Posterior cingulate gyrus (tissue), 11 donors: ENCODE measurements at places on chromosomes 13 and 19.

DNA sequence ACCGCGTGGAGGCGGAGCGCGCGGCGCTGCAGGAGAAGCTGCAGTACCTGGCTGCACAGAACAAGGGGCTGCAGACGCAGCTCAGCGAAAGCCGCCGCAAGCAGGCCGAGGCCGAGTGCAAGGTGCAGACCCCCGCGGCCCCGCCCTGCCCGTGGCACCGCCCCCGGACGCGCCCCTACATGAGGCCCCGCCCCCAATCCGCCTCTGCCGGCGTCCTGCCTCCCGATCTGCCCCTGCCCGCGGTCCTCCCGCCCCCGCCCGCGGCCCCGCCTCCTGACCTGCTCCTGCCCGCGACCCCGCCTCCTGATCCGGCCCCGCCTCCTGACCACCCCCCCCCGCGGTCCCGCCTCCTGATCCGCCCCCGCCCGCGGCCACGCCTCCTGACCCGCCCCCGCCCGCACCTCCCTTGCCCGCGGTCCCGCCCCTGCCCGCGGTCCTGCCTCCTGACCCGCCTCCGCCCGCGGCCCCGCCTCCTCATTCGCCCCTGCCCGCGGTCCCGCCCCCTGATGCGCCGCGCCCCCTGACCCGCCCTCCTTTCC is 11.7 kb downstream of the PRR36 start:
- no peak for DNase-seq

DNA sequence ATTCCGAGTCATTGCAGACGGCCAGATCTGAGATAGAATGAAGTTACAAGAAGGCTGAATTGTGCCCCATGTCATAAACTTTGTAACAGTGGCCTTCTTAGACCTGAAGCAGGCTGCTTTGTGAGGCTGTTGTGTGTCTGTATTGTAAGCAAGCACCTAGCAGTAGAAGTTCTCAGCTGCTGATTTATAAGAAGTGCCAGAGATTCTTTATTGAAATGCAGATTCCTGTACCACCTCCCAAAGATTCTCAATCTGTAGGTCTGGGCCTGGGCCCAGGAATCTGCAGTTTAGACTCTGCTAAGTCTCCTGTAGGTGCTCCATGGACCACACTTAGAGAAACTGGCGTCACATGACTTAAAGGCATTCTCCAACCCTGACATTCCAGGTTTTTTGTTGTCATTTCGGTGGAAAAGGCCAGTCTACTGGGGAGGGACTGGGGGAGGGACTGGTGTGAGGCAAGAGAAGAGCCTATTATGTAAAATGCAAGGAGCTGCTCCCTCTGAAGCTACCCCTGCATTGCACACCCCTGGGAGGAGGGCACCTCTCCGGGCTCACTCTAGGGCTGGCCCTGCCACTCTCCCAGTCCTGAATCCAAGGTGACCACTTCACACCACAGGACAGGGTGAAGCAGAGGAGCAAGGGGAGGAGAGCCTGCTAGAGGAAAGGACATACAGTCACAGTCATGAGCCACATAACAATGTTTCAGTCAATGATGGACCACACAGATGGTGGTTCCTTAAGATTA is 769 bp upstream of the TMEM272 start:
- DNase-seq = no peak

DNA sequence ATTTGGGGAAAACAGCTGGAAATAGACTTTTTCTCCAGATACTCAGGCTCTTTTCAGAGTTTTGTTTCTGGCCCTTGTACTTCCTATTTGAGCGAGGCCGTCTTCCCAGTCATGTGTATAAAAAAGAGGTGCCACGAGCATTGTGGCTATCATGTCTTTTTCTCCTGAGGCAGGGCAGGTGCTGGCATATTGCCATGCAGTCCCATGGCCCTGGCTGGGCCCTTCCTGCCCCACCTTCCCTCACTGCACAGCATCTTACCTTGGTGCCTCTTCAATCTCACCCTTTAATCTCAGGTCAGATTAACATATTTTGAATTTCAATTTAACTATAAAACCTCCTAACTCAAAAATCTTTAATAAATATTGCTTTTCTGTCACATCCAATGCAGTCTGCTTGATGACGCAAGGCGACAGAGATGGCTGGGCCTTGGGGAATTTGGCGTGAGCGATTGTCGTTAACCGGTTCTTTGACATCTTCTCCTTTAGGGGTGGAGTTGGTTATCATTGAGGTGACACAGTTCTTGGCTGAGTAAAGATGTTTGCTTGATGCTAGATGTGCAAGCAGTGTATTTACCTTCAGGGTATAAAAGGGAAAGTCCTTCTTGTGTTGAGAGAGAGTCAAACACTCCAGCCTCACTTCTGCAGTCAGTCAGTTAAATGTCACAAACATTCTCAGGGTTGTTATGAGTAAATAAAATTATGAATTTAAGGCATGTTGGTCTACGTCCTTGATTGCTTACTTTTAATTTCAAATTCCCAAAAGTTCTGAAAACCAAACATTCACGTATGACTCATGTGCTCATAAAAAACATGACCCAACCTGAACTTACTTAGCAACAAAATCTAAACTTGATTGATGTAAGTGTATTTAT is 289.9 kb downstream of the MYO16 start:
- no peak for DNase-seq

DNA sequence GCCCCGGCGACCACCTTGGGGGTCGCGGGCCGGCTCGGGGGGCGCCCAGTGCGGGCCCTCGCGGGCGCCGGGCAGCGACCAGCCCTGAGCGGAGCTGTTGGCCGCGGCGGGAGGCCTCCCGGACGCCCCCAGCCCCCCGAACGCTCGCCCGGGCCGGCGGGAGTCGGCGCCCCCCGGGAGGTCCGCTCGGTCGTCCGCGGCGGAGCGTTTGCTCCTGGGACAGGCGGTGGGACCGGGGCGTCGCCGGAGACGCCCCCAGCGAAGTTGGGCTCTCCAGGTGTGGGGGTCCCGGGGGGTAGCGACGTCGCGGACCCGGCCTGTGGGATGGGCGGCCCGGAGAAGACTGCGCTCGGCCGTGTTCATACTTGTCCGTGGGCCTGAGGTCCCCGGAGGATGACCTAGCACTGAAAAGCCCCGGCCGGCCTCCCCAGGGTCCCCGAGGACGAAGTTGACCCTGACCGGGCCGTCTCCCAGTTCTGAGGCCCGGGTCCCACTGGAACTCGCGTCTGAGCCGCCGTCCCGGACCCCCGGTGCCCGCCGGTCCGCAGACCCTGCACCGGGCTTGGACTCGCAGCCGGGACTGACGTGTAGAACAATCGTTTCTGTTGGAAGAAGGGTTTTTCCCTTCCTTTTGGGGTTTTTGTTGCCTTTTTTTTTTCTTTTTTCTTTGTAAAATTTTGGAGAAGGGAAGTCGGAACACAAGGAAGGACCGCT is 729 bp downstream of the STK11 start:
- DNase-seq = no peak

- DNase-seq = no peak
These were observed 11.3 kb downstream of the ZNF555 start for GRCh38 chr19:2852598-2852997.

DNA sequence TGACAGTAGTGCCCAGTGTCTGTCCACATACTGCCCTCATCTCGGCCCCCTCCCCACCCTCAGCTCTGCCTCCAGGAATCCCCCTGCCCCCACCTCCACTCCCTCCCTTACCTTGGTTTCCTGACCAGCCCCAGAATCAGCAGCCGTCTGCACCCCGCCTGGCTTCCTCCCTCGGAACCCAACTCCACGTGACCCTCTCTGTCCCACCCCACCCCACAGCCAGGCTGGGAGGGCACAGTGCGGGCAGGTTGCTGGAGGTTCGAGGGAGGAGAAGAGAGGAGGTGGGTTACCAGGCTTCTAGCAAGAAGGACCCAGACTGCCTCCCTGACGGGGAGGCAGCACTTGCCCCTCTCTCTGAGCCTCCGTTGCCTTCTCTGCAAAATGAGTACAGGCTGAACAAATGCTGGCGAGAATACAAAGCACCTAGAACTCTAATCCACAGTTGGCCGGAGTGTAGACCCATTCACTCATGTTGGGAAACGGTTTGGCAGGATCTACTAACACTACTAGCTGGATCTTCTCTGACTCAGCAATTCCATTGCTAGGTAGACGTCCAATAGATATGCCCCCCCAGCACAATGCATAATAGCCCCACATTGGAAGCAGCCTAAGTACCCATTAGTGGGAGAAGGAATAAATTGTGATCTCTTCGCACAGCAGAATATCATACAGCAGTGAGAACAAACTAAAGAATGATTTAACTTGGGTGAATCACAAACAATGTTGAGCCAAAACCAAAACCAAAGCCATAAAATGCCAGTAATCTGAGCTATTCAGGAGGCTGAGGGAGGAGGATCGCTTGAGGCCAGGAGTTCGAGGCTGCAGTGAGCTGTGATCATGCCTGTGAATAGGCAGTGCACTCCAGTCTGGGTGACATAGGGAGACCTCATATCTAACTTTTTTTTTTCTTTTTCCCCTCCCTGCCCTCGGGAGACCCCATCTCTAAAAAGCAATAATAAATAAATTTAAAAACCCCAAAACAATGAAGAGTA is at the start of gene RASAL3:
RASAL3 (minus strand) TSS at position 151 of the 992 bp plus-strand sequence. CDS start 186 bp downstream, outside the sequence.
- peak; percentile 74 for DNase-seq

- DNase-seq = peak; percentile 76
These were observed 29.4 kb upstream of the PTPRS start for GRCh38 chr19:5369962-5370367.
